ENCODE measurements at places on chromosomes 6 and 20. TPM values are rescaled to one million over a fixed set of nuclear protein-coding genes. Genes with fewer than 3 reads are reported as not detected.

Gene GABRR1
- not detected for total RNA-seq

Gene EYA2
- total RNA-seq, result 9.8 TPM

Gene OLIG3
- total RNA-seq, result not detected

Gene CABLES2
- 2.5 TPM for total RNA-seq

Gene KCNB1
- 18.3 TPM for total RNA-seq

Gene OR12D1
- total RNA-seq, result not detected

Gene KCNK15
- total RNA-seq, result 9.1 TPM

Gene SMLR1
- total RNA-seq, result not detected

DNA sequence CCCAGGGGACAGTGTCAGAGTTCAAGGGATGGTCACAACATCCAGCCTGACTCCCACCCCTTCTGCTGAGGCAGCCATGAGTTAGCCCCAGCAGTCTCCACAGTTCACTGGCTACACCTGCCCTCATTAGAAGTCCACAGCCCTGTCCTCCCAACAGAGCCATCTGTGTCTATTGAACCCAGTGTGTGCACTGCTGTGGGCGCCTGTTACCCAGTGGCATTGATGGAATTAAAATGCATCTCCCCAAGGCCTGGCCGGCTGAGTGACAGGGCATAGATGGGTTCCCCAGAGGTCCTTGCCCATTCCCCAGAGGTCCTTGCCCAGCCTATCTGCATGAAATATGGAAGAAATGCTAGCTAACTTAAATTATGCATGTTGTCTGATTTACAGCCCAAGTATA, 73.3 kb downstream of the PCSK2 start:
- DNase-seq, result no peak

GRCh38 chr6:117373211-117373813, 52.4 kb downstream of the ROS1 start:
- no peak for DNase-seq

DNA sequence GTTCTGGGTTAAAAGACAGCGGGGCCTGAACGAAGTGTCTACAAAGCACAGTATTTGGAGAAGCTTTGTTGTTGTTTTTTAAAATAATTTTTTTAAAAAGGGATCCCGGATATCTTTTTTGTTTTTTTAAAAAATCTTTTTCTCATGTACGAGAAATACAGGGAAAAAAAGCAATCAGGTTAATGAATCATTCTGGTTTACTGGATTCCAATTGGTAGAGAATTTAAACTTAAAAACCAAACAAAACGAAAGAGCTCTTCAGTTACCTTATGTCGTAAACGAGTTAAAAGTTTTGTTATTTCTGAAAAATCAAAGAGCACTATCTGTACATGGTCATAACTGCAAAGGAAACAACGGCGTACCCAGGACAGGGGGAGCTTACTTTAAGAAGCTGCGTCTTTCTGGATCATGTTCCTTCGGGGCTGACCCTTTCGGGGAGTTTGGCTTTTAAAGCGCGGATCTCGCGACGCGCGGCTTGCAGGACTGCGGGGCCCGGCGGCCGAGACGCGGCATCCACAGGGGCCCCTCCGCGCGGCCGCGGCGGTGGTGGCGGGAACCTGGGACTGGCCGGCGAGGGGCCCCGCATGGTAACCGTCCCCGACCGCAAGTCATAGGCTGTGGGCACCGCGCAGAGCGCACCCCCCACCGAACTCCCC, 927 bp downstream of the IL20RA start:
- DNase-seq, result no peak

- no peak for DNase-seq
These were observed 27.3 kb downstream of the PAQR8 start for GRCh38 chr6:52389264-52389625.

DNA sequence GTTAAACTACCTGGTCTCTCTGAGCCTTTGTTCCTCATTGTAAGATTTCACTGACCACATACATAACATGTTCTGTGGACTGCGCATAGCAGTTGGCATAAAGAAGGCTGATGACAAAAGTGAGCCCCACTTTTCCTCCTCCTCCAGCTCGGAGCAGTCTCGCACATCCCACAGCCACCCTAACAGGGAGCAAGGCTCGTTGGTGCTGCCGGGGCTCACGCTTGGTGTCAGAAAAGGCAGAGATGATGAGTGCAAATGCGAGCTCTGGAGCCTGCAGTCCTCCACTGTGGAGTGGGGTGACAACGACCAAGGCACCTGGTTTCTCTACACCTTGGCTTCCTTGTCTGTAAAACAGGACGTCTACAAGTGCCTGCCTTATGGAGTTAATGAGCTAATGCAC, 9.7 kb downstream of the TGM3 start:
- no peak for DNase-seq

DNA sequence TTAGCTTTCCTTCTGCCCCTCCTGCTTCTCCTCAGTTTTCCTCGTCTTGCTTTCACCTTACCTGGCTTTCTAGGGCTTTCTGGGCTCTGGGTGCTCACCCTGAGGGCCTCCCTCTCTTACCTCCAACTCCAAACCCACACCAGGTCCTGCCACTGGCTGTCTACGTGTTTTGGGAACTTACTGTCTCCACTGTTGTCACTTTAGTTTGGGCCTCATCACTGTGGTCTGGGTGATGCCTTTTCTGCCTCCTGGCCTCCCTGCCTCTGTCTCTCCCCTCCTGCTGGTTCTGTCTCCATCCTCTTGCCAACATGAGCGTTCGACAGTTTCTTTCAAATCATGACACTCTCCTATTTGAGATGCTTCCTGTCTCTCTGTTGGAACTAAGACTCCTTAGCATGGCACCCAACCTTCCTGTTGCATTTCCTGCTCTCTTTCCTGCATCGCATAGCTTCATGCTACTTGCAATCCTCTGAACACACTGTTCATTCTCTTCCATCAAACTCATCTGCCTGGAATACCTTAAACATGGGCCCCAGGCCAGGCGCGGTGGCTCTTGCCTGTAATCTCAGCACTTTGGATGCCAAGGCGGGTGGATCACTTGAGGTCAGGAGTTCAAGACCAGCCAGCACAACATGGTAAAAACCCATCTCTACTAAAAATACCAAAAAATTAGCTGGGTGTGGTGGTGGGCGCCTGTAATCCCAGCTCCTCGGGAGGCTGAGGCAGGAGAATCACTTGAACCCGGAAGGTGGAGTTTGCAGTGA, 5.5 kb downstream of the CD40 start:
- no peak for DNase-seq

DNA sequence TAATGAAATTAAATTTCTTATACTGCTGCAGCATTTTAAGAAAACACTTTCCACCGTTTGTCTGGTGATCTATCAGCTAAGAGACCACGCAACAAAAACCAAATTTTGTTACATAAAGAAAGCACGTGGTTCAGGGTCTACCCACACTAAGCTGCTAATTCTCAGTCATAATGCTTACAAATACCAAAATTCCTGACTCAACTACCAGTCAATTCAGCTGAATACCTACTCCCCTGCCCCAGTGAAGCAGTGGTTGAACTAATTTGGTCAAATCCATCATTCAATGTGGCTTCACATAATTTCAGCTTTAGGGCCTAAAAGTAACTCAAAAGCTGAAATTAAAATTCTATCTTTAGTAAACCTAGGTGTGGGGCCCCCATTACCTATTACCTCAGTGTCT, 468.6 kb upstream of the ARID1B start:
- DNase-seq, result no peak

- DNase-seq, result no peak
These were observed 308.6 kb downstream of the CDC5L start for GRCh38 chr6:44696099-44696498.

GRCh38 chr6:13702809-13703302, 8.8 kb downstream of the RANBP9 start:
- DNase-seq, result no peak

GRCh38 chr20:38986663-38987062, 24.5 kb downstream of the DHX35 start:
- DNase-seq, result no peak

DNA sequence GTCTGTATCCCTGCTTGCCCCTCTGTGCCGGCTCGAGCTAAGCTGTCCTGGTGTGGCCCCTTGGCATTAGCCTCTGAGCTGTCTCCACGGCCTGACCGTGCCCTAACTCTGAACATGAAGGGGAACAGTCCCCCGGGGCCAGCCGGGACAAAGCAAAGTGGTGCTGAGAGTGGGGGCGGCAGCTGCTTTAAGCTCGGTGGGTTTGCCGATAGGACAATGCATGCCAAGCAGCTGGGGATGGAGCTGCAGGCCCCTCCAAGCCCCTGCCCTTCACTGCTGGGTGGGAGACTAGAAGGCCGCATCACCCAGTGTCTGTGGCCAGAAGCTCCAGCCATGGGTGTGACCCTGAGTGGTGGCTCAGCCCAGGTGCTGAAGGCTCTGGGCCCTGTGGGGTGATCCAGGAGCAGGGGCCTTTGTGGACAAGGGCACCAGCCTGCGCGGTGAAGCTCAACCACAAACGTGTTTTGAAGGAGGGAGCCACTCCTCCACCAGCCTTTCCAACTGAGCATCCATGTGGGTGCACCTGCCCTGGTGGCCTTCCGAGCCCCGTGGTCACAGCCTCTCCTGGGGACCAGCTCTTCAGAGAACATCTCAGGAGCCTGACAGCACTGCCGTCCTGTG, 242.5 kb downstream of the ERMARD start:
- DNase-seq, result no peak

- DNase-seq, result no peak
These were observed 54.4 kb upstream of the SLCO4A1 start for GRCh38 chr20:62587757-62588402.

GRCh38 chr6:160063771-160064413, 57.7 kb upstream of the SLC22A1 start:
- no peak for DNase-seq

DNA sequence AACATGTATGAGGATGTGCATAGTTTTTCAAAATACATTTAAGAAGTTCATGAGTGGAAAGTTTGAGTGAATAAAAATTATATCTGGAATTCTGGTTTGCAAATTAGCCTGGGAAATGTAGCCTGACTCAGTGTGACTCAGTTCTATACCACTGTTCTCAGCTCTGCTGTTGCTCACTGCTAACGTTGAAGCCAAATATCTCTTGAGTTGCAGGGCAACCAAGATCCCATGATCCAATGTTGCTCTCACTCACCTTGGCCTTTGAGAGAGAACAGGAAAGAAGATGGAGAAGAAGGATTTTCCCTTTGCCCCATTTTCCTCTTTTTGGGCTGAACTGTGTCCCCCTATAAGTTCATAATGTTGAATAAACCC, 28.9 kb downstream of the PSMB9 start:
- DNase-seq, result no peak

DNA sequence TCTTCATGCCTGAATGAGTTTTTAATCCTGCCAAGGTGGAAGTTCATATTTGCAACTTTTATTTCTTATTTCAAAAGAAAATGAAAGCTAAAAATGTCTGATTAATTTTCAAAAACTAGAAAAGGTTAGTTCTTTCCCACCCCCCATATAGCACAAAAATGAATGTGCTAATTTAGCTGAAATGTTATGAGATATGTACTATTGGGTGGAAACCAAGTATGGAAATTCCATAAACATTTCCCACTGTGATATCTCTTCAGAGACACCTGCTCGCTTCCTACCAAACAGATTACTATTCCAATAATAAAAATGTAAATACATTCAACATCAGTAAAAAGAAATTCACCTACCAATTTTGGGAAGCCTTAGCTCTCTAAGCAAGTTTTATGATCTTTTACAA, 678.6 kb upstream of the ID4 start:
- no peak for DNase-seq

DNA sequence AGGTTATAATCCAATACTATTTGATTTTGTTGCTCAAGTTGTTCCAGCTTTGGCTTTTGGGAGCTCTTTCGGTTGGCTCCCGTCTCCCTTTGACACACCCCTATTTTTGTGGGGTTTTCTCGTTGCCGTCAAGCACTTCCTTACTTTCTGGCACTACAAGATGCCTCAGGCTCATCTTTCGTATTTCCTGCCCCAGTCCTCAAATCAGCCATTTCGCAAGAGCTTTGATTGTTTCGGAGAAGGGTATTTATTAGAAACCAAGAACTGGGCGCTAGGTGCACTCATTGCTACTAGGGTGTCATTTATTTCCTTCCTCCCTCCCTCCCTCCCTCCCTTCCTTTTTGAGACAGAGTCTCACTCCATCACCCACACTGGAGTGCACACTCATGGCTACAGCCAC, 13.3 kb upstream of the SOX12 start:
- DNase-seq, result no peak

- no peak for DNase-seq
These were observed 99.9 kb downstream of the AIG1 start for GRCh38 chr6:143160439-143161220.

DNA sequence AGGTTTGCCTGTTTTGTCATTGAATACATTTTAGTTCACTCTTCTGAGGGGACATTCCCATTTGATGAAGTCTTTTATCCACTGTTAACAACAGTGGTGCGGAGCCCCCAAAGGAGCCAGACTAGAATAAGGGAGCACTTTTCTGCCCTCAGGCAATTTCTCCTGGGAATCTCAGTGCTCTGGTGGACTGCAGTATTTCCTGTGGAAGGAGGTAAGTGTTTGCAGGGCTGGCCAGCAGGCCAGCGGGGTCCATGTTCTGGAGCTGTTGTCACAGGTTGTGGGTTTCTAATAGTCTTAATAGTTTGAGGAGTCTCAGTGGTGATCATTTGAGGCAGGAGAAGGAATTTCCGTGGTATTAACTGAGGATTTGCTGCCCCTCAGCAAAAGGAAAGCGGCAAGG, 83.5 kb downstream of the ASXL1 start:
- no peak for DNase-seq

DNA sequence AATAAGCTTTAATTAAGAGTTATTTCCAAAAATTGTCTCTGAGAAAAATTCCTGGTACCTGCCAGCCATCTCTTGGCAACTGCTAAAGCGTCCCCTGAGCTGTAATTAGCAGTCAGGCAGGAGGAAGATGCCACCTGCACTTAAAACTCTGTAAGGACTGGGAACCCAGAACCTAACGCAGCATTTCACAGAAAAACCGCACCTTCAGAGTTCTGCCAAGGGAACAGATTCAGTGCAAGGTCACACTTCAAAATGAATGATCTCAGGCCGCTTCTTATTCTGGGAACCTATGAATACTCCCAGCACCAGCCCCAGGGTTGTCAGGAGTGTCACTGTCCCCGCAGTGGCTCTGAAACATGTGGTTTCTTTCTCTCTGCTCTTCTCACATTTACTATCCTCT, 36.7 kb downstream of the INSM1 start:
- DNase-seq, result no peak

- no peak for DNase-seq
These were observed 19.2 kb upstream of the SSR1 start for GRCh38 chr6:7332090-7332745.

DNA sequence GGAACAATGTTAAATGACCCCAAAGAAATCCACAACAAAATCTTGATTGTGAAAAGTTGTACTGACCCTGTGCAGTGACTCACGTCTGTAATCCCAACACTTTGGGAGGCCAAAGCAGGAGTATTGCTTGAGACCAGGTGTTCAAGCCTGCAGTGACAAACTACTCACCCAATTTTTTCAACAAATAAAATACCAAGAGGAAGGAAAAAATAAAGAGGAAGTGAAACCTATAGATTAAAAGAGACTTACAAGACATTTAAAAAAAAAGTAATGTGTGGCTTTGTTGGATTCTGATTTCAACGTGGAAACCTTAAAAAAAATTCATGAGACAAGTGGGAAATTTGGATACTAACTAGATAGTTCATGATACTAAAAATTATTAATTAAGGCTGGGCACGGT, 31.9 kb downstream of the GINS1 start:
- no peak for DNase-seq
